ENCODE measurements at places on chromosomes 3 and 15. TPM values are rescaled to one million over a fixed set of nuclear protein-coding genes. Genes with fewer than 3 reads are reported as not detected.

AQP9 gene
- total RNA-seq: 0.09 TPM

PARP3 gene
- 14.6 TPM for total RNA-seq

RTP1 gene
- not detected for total RNA-seq

FETUB gene
- total RNA-seq: not detected

GOLGA6L9 gene
- total RNA-seq: 1.2 TPM

DNAH12 gene
- total RNA-seq: 0.09 TPM

ALPK3 gene
- 0.18 TPM for total RNA-seq

PIK3CA gene
- 26.6 TPM for total RNA-seq

LCTL gene
- not detected for total RNA-seq

GRAMD2A gene
- 0.63 TPM for total RNA-seq

FAM43A gene
- total RNA-seq: 14.1 TPM

CACNA1D gene
- total RNA-seq: 1.9 TPM

CCR3 gene
- total RNA-seq: not detected

PRTG gene
- 0.45 TPM for total RNA-seq

RBP2 gene
- not detected for total RNA-seq

NKIRAS1 gene
- 20.9 TPM for total RNA-seq

PLA2G4D gene
- not detected for total RNA-seq

CELSR3 gene
- total RNA-seq: 0.81 TPM

HIGD2B gene
- not detected for total RNA-seq

CX3CR1 gene
- total RNA-seq: not detected

PRR20G gene
- not detected for total RNA-seq

GABRA5 gene
- not detected for total RNA-seq

DPPA2 gene
- not detected for total RNA-seq

PLCB2 gene
- total RNA-seq: not detected

MEIS2 gene
- 84.0 TPM for total RNA-seq

ISLR gene
- total RNA-seq: 163 TPM

HRH1 gene
- total RNA-seq: 20.6 TPM

SENP8 gene
- total RNA-seq: 3.8 TPM

COL6A6 gene
- 18.6 TPM for total RNA-seq

ARGFX gene
- total RNA-seq: not detected

TM4SF4 gene
- not detected for total RNA-seq

TICRR gene
- total RNA-seq: 0.33 TPM

RPL15 gene
- 2,953 TPM for total RNA-seq

CCR2 gene
- not detected for total RNA-seq

PPP1R2 gene
- 60.1 TPM for total RNA-seq

TP63 gene
- total RNA-seq: 0.18 TPM

IL17RE gene
- total RNA-seq: 1.5 TPM

PPP1R14D gene
- total RNA-seq: not detected

HRG gene
- not detected for total RNA-seq

SEMA5B gene
- 0.41 TPM for total RNA-seq

C2CD4A gene
- total RNA-seq: not detected

CRTAP gene
- 109 TPM for total RNA-seq

KBTBD13 gene
- not detected for total RNA-seq

IFRD2 gene
- 45.3 TPM for total RNA-seq

SUSD5 gene
- 2.9 TPM for total RNA-seq
